NCI-H1417 (cell line): ENCODE measurements at places on chromosomes 5 and 9.

- DNase-seq, result no peak
Observed at GRCh38 chr5:147927901-147928300, 21.6 kb upstream of the C5orf46 start.

DNA sequence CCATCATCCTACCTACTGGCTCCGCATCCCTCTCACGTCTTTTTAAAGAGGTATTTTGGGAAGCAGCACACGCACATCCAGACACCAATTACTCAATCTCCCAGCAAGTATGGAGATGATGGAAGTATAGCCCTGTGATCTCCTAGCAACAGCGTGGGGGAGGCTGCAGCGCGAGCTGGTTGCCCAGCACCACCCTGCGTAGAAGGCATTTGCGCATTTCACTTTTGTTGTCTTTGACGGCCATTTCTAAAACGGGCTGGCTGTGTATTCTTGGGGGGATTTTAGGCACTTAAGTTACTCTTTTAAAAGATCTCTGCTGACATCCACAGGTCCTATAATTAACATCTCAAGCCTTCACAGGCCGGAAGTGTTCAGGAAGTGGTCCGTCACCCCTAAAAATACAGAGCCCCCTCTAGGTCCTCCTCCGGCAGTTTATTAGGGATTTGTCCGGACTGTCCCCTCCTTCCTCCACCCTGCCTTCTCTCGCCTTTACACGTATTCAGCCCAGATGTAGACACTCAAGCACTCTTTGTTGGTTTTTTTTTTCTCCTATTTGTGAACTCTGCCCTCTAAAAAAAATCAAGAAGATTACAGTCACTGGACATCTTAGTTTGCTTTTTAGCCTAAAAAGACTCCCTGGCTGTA is 371.4 kb downstream of the NTRK2 start:
- no peak for DNase-seq

GRCh38 chr9:114900942-114901802 is 29.2 kb downstream of the TNFSF8 start:
- DNase-seq, result no peak

DNA sequence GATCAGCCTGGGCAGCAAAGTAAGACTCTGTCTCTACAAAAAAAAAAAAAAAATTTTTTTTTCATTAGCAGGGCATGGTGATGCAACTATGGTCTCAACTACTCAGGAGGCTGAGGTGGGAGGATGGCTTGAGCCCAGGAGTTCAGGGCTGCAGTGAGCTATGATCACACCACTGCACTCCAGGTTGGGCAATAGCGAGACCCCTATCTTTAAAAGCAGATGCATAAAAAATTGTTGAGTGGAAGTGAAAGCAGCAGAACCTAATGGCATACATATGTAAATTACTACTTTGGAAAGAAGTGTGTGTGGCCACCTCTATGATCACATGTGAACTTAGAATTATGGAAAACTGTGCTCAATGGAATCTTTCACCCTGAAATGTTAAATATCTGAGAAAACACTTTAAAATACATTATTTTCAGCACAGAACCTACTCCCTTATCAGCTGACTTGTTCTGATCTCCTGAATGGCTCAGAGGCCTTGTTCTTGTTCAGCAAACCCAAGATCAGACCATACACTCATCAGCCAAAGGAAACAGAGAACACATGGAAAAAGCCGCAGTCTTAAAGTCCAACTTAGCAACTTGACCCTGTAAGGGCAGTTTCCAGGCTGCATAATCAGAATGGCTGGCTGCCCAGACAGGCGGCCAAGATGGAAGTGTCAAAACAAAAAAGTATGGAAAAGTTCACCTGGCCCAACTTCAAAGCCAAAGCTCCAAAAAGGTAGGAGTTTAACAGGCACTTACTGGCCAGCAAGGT is 56.5 kb downstream of the SIL1 start:
- DNase-seq, result no peak

DNA sequence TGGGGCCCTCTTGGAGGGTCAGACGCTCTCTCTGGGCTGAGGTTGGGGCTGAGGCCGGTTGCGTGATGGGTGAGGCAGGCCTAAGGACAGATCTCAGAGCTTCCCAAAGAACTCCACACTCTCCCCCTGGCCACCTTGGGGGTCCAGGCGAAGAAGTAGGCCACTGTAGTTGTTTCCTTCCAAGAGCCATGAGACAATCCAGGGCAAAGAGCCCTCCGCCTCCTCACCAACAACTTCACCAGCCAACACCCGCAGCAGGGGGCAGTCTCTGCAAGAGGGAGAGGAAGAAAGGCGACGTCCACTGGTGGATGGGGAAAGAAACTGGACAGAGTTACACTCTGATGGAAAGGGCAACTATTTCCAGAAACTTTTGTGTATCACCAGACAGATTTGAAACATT is 10.7 kb downstream of the SLC35A4 start:
- DNase-seq, result peak; percentile 2

DNA sequence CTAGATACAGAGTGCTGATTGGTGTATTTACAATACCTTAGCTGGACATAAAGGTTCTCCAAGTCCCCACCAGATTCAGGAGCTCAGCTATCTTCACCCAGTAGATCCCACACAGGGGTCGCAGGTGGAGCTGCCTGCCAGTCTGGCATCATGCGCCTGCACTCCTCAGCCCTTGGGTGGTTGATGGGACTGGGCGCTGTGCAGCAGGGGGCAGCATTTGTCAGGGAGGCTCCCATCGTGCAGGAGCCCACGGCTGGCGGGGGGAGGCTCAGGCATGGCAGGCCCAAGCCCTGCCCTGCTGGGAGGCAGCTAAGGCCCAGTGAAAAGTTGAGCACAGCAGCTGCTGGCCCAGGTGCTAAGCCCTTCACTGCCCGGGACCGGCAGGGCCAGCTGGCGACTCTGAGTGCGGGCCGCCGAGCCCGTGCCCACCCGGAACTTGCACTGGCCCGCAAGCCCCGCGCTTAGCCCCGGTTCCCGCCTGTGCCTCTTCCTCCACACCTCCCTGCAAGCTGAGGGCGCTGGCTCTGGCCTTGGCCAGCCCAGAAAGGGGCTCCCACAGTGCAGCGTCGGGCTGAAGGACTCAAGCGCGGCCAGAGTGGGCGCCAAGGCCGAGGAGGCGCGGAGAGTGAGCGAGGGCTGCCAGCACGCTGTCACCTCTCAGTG is 314.1 kb upstream of the ATP10B start:
- no peak for DNase-seq

DNA sequence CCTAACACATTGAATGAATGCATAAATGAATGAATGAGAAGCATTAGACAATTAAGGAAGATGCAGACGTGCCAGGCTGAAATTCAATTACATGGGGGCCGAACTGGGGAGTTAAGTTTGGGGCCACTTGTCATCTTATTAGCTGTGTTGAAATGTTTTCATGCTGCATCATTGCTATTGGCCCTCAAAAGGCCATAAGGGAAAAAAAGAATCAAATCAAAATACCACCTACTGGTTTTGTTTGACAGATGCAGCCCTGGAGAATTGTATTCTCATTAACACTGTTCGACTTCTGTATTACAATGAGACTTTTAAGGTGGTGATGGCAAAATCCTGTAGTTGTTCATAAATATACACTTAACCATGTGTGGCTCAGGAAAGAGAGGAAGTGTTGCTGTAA is 38.4 kb downstream of the UBE2QL1 start:
- peak; percentile 29 for DNase-seq

GRCh38 chr5:174828804-174829510 is 104.6 kb downstream of the MSX2 start:
- no peak for DNase-seq

DNA sequence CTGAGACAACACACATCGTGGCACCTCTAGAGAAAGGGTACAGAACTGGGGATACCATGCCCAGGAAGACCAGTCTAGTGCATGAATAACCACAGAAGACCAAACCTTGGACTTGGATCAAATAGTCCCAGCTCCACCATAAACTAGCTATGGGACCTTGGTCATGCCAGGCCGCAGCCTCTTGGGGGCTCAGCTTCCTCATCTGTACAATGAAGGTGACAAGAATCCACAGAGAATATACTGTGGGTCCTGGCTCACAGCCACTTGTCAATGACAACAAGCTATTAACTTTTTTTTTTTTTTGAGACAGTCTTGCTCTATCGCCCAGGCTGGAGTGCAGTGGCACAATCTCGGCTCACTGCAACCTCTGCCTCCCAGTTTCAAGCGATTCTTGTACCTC is 3.9 kb downstream of the KYAT1 start:
- DNase-seq, result no peak

DNA sequence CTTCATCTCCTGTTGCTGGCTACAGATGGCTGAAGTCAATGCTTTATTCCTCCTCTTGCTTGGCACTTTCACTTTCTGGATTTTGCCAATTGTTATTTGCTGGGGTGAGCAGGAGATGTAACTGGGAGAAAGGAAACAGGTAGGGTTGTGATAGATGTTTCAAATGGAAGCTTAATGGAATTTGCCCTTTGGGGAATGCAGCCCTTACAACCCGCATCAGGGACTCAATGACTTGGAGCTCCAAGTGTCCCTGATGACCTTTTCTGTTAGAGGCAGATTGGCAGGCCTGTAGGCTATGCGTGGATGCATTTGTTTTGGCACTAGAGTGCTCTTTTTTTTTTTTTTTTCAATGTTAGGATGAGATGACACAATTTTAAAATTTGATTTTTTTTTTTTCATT is 219.9 kb upstream of the GLRA1 start:
- no peak for DNase-seq

- peak; percentile 43 for DNase-seq
Observed at GRCh38 chr9:114805670-114806525, at the start of gene TNFSF15. Gene TNFSF15, minus strand, starts transcription at chr9:114806039. Its CDS starts 27 bp downstream, at chr9:114806012.

DNA sequence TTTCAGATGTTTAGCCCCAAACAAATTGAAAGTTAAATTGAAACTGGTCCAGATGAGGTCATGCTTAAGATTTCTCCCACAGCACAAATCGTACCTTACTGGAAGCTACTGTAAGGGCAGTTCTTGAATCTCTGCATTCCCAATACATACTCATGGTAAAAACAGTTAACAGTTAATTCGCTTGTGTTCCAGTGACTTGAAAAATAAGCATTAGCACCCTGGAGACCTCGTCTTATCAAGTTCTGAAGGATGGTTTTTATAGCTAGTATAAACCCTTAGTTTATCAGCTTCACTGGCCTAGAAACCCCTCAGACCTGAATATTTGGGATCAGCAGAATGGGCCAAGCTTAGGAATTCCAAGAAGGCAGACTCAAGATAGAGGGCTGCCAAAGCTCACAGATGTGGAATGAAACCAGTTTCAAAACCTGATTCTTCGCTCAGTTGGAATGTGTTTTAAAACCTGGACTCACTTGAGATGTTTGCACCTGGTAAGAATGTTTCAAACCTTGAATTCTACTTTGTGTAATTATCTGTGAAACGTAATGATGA is 103.6 kb downstream of the C9orf152 start:
- no peak for DNase-seq

DNA sequence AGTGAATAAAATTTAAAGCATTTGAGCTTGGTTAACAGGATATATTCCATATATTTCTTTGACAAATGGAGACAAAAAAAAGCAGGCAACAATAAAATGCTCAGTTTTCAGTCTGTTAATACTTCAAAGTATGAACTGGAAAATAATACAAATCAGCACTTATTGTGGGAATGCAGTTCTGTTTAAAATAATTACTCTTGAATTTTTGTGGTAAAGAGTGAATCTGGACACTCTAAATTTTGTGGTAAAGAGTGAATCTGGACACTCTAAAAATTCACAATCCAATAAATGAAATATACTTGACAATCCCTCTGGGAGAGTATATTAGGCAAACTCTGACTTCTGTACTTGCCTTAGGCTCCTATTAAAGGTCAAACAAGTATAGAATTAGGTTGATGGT is 141.9 kb upstream of the RASA1 start:
- no peak for DNase-seq

DNA sequence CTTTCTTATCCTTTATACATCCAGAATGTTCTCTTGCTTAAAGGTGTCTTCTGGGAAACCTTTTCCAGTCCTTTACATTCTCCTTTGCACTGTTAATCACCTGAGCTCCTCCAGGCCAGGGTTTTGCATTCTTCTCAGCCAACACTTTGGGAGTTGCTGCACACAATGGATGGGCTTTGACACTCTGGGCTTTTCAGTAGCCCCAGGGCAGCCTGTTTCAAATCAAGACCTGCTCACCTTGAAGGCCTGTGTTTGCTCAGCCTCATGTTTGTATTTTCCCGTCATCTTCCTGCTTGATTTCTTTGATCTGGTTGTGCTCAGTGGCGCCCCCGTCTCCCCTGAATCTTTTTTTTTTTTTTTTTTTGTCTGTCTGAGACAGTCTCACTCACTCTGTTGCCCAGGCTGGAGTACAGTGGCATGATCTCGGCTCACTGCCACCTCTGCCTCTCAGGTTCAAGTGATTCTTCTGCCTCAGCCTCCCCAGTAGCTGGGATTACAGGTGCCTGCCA is 41.0 kb downstream of the DMRT1 start:
- no peak for DNase-seq
